ENCODE measurements at places on chromosomes 3 and 15.

DNA sequence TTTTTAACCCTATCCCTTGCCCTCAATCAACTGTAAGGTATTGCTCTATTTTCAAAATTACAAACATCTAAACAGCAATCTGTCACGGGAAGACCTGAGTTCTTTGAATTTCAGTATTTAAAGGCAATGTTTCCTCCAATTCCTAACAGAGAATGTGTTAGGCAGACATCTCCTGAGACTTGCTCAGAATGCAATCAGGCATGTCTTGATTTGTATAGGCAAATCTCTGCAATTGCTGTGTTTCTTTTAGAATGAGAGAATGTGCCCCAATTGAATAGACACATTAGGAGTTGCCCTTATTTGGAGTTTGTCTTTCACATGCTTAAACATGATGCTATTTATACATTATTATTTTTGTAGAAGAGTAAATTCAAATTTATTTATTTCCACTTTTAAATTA is 205.6 kb downstream of the CADM2 start:
- DNase-seq, result no peak

- DNase-seq, result no peak
These were observed 38.9 kb downstream of the ABI3BP start for GRCh38 chr3:100954199-100954935.

- DNase-seq, result no peak
These were observed 884.8 kb downstream of the FHIT start for GRCh38 chr3:60366486-60366885.

GRCh38 chr3:196889844-196890708 is 22.4 kb downstream of the SENP5 start:
- no peak for DNase-seq

GRCh38 chr15:81000144-81000623 is 539 bp upstream of the TLNRD1 start:
- no peak for DNase-seq

- DNase-seq, result no peak
These were observed 390.4 kb upstream of the MEIS2 start for GRCh38 chr15:37490707-37491106.

- DNase-seq, result no peak
These were observed 9.3 kb downstream of the ARPP19 start for GRCh38 chr15:52559575-52559974.

- DNase-seq, result no peak
These were observed 10.8 kb downstream of the TIPARP start for GRCh38 chr3:156685198-156685597.

DNA sequence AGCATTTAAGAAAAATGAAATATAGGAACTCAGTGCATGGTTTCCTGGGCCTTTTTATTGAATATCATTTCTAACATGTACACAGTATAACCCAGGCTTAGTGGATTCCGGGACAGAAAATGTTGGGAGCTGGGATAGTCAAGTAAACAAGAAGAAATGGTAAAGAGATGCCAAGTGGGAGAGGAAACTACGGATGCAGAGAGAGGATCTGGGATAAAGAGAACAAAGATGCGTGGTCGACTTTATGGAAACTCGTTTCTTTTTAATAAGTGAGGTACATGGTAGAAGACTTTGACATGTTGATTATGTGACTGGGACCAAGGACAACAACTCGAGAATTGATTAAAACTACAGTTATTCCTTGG is 1.2 kb upstream of the GPR176 start:
- DNase-seq, result no peak

DNA sequence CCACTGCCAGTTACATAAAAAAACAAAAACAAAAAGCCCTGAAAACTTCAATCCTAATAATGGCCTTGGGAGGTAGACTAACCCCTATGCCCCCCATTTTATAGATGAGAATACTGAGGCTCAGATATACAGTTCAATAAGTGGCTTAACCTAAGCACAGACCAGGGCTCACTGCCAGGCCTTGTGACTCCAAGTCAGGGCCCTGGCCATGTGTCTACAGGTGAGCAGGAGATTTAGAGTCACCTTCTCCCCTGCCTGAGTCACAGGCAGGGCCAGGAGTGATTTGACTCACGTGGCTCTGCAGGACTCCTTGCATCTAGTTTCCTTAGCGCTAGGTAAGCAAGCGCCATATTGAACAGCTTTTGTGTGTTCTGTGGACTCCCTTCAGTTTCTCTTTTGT is 98.6 kb upstream of the ETV5 start:
- DNase-seq, result no peak

DNA sequence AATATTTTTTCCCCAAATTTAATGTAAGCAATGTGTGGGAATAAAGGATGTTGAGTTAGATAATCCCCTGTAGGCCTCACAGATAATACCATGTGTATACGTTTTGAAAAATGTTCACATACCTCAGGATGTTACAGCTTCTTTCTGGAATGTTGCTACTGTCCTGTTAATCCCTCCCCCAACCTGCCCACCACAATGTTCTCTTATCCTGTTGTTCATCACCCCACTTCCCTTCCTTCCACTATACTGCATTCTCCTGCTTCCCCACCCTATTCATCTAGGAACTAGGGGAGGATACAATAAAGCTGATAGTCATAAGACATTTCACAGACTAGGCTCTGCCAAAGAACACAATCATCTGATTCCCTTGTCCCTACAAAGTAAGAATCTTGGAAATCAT is 92.1 kb downstream of the IGF2BP2 start:
- DNase-seq, result no peak

GRCh38 chr3:55434789-55435188 is 52.3 kb downstream of the WNT5A start:
- no peak for DNase-seq

Data from mesothelial cell of epicardium (in vitro differentiated cells).